ENCODE measurements at places on chromosomes 3 and 15.

GRCh38 chr15:76996526-76997401, 1.8 kb downstream of the PSTPIP1 start:
- DNase-seq, result no peak

DNA sequence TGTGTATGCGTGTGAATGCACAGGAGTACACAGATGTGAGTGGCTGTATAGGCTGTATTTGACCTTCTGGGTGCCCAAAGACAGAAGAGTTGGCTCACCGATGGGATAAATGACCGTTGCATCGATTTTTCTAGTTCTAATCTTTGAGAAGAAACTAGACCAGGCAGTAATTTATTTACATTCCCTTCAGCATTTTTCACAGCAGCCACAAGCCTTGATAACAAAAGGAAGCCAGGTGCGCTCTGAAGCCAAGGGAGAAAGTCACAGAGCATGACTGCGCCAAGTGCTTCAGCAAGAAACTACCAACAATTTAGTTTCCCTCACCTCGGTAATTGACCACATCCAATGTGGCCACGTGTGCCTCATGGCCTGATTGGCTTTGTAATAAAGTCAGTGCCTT, 5.9 kb upstream of the FAM3D start:
- DNase-seq, result no peak

GRCh38 chr3:171758109-171758508, 52.2 kb downstream of the PLD1 start:
- DNase-seq, result no peak

GRCh38 chr3:20280257-20280656, 94.3 kb upstream of the SGO1 start:
- no peak for DNase-seq

GRCh38 chr3:153291059-153291685, 129.1 kb downstream of the RAP2B start:
- no peak for DNase-seq

- DNase-seq, result peak; percentile 58
These were observed 22.4 kb downstream of the CIAO2A start for GRCh38 chr15:64070965-64071851.

GRCh38 chr3:19967812-19968211, 20.9 kb downstream of the RAB5A start:
- no peak for DNase-seq

DNA sequence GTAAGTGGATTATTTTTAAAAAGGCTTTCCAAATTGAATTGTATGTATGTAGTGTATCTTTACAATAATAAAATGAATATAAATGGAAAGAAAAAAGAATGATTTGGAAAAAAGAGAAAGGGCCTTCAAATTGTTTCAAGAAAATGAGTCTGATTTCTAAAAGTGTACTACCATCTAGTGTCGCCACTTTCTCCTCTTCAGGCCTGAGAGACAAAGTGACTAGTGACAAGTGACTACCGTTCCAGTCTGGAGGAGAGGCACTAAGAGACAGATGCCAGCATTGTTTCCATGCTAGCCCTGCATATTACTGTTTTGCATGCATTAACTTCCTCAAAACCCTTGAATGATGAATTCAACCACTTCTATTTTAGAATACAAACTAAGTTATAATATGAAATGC, 39.3 kb downstream of the P3H2 start:
- DNase-seq, result no peak

GRCh38 chr15:89098281-89098680, 10.0 kb downstream of the ABHD2 start:
- no peak for DNase-seq

DNA sequence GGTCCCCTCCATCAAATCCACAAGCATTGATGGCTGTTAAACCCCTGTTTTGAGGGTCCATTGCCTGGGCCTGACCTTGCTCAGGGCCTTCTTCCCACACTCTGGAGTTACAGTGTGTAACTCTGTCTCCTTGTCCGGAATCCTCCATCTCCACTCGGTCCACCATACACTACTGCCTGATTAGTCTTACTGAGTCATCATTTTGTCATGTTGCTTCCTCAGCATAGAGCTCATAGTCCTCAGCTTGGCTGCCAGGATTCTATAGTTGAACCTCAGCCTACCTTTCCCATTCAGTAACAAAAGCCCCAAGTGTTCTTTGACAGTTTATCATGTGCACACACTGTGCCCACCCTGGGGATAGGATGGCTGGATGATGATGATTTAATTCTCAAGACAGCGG, 113.0 kb downstream of the PDE8A start:
- DNase-seq, result peak; percentile 50

GRCh38 chr3:61790411-61790810, 229.0 kb downstream of the PTPRG start:
- DNase-seq, result no peak

DNA sequence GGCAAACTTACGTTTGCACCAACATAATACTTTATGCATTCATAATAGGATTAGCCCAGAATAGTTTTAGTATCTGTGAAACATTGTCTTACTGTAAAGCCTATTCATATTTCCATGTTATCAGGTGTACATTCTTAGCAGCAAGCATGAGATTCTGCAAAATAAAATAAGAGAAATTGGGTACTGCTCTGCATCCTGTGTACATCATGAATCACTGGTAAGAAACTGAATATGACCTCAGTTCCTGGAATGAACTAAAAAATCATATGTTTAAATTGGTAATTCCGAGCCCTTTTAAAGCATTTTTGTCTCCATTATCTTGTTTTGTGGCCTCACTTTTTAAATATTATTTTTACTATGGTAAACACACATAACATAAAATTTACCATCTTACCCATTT, 605.1 kb downstream of the ROBO1 start:
- no peak for DNase-seq

GRCh38 chr3:189307963-189308362, 136.2 kb downstream of the TPRG1 start:
- DNase-seq, result no peak

GRCh38 chr3:124409650-124410275, 320.5 kb upstream of the UMPS start:
- DNase-seq, result peak; percentile 32

DNA sequence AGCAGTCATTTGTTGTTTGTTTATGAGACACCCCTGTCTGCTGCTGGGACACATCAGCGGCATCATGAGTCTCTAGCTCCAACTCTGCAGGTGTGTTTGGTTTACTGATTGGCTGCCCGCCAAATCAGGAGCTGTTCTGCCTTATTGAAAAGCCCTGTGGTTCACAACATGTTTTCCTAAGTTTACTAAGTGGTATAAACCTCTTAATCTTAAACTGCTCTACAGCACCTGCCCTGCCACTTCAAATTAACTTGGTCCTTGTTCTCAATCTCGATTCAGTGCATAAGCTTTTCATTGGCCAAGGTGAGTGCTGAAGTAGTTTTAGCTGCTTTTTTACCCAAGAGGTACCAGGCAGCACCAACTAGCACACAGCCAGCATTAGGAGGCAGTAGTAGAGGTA, 77.8 kb upstream of the WDR72 start:
- no peak for DNase-seq

GRCh38 chr15:58185439-58185838, 47.3 kb downstream of the AQP9 start:
- no peak for DNase-seq

GRCh38 chr15:47565949-47566348, 151.4 kb upstream of the SEMA6D start:
- no peak for DNase-seq

- peak; percentile 7 for DNase-seq
These were observed 191.1 kb downstream of the GREM1 start for GRCh38 chr15:32908872-32909271.

GRCh38 chr3:127064391-127065137, 81.6 kb downstream of the PLXNA1 start:
- DNase-seq, result peak; percentile 22

DNA sequence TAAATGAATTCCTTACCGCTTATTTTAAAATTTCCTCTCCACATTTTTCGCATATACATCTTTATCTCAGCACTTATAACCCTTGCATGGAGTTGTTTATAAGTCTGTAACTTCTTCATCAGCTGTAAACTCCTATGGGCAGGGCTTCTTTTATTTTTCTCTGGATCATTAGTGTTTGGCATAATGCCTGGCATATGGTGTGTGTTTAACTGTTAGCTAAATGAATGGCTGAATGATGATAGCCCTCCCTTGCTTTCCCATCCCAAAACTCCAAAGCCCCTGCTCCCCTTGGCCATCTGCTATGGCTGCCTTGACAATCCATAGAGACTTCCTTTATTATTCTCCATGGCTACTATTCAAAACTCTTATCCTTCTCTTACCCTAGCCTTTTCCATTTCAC, 48.1 kb upstream of the SEMA6D start:
- DNase-seq, result no peak

GRCh38 chr15:52651868-52652267, 27.3 kb downstream of the ATOSA start:
- peak; percentile 93 for DNase-seq

DNA sequence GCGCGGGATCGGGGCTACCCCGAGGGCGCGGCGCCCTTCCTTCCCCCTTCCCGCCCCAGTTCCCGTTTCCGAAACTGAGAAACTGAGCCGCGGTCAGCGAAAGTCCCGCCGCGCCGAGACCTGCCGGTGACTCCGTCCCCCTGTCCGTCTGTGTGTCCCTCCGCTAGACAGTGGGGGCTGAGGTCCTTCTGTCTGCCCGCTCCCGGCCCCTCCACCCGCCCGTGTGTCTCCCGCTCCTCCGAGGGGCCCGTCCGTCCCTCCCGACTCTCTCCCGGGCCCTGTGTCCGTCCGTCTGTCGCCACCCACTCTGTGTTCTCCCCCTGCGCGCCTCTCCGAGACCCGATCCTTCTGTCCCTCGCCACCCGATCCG, 426 bp downstream of the PRKCD start:
- DNase-seq, result no peak

- no peak for DNase-seq
These were observed 2.3 kb upstream of the TM4SF19 start for GRCh38 chr3:196340466-196340865.

DNA sequence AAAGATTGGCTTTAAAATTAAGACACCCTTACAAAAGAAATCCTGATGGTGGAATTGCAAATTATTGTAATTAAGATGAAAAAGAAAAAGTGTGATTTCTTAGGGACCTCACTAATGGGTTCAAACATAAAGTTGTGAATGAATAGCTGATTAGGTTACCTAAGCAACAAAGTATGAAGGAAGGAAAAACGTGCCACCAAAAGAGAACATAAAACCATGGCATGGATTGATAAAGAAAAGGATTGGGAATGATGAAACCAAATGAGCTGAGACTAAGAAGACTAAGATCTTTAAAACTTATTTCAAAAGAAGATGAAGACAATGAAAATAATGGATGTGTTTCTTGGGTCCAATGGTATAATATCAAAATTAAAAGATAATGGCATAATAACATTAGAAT, 32.2 kb upstream of the GUCA1C start:
- no peak for DNase-seq

GRCh38 chr3:23574822-23575315, 230.9 kb upstream of the UBE2E1 start:
- DNase-seq, result no peak

DNA sequence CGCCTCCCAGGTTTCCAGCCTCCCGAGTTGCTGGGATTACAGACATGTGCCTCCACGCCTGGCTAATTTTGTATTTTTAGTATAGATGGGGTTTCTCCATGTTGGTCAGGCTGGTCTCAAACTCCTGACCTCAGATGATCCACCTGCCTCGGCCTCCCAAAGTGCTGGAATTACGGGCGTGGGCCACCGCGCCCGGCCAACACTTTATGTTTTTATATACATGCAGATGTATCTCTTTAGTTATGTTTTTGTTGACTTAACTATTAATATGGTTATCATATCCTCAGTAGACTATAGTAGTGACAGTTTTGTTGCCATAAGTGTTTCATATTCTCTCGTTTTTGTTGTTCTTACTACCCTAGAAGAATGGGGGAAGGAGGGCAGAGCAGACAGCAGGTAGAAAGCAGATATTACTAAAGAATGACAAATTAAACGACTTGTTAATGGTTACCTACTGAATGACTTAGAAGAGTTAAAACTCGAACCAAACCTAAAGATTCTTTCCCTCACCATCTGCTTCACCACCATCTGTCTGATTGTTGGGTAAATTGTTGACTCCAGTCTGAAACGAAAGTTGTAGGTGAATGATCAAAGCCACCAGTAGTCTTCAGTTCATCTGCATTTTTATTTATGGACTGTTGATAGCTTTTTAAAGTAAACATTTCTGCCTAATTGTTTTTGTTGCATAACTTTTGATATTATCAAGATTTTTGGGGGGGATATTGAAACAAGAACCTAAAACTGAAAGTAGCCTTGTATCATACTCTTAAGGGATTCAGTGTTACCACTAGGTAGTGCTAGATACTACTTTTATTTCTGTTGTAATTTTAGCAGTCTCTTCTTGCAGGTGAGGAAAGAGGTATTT, 89.3 kb downstream of the RASA2 start:
- peak; percentile 45 for DNase-seq

GRCh38 chr15:27133249-27133648, 162.3 kb downstream of the GABRG3 start:
- no peak for DNase-seq

DNA sequence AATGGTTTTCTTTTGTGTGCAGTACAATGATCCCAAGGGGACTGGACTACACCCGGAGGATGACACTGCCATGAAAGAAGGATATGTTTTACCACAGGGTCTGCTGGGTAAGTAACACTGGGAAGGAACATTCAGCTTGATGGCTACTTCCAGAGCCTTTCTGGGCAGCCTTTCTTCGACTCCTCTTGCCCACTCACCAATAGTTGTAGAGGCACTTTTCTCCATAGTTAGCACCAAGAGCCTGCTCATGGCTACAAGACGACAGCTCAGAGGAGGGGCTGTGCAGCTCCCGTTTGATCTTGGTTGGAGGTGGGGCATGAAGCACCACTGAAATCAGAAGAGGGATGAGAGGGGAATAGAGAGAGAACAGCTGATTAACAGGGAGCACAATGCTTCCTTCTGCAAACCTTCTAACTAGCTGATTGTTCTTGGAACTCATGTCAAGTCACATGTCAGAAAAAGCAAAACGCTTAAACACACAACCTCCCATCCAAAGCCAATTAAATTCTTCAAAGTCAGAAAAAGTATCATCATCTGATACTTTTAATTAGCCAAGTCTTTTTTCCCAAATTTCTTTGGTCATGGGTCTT, 27.9 kb downstream of the ETV5 start:
- DNase-seq, result no peak

- no peak for DNase-seq
These were observed 165.4 kb upstream of the ZPLD1 start for GRCh38 chr3:102269406-102269805.

DNA sequence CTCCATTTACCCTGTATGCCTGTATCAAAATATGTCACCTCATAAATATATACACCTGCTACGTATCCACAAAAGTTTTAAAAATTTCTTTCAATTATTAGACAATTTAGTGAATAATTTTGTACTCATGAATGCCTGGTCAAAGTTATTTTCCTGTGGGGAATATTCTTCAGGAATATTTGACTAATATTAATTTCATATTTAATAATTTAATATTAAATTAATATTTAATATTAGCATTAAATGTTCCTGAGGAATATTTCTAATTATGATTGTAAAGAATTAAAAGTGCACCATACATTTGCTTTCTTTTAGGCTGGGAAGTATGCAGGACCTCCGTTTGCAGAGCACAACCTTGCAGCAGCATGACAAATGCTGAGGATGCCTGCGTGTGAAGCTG, 422.7 kb downstream of the C3orf38 start:
- DNase-seq, result no peak

- no peak for DNase-seq
These were observed 250.0 kb upstream of the VEPH1 start for GRCh38 chr3:157752956-157753786.

GRCh38 chr3:196145468-196146262, 63.8 kb upstream of the TFRC start:
- DNase-seq, result no peak
